NCI-H2081 treated with DMSO at 0.1 percent for 48 hours (cell line): ENCODE measurements at places on chromosomes 6 and 20.

- DNase-seq = no peak
Measured at GRCh38 chr6:36809941-36810803, 29.1 kb downstream of the CPNE5 start.

GRCh38 chr6:13538084-13538483, 36.3 kb upstream of the SIRT5 start:
- DNase-seq = no peak

GRCh38 chr20:48716086-48716485, 111.7 kb downstream of the PREX1 start:
- DNase-seq = no peak

DNA sequence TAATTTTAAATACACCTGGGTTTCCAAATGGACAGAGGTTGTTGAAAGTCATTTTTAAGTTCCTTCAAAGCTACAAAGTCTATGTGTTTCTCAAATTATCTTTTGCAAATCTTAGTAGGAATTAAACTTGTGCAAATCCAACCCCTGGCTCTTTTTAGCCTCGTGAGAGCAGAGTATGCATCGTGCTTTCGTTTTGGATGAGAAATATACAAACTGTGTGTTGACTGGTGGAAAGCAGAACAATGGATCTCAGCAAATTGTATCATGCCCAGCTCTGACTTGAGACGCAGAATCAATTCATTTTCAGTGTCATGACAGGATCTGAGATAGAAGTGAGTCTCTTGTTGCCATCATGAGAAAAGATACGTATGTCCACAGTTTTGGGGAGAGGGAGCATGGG, 542.4 kb upstream of the FLRT3 start:
- DNase-seq = no peak

DNA sequence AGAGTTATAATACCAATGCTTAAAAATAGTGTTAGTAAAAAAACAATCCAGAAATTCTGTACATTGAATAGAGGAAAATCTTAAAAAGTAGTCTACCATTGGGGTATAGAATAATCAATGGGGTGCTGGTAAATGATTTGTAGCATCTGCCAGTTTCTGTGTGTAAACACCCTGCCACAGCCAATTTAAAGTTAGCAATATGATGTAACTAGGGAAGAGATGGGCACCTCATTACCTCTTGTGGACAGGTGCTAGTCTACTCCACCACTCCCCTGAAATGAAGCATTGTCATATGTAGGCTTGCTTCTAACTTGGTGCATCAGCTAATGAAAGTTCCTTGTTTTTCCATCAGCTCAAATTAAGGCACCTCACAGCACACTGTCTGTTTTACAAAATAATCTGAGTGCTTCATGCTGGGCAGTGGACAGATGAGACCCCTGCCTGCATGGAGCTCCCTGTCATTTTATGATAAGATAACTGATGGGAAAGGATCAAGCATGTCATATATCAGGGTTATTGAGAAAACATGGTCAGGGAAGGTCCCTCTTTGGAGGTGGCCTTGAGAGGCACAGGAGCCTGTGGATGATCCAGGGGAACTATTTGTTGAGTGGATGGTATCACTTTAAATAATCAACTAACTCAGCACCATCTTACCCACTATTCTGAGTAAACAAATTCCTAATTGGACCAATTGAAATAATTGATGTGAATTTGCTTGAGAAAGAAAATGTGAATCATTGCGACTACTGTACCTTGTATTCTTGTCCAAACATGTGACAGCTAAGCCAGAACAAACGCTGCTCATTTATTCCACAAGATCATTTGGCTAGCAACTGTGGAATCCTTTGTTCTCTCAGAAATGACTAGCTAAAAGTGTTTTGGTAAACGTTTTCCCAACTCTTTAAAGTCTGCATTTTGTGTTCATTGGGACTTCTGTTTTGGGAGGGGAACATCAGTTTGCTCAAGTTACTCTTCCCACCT, 45.9 kb upstream of the CSE1L start:
- DNase-seq = no peak

DNA sequence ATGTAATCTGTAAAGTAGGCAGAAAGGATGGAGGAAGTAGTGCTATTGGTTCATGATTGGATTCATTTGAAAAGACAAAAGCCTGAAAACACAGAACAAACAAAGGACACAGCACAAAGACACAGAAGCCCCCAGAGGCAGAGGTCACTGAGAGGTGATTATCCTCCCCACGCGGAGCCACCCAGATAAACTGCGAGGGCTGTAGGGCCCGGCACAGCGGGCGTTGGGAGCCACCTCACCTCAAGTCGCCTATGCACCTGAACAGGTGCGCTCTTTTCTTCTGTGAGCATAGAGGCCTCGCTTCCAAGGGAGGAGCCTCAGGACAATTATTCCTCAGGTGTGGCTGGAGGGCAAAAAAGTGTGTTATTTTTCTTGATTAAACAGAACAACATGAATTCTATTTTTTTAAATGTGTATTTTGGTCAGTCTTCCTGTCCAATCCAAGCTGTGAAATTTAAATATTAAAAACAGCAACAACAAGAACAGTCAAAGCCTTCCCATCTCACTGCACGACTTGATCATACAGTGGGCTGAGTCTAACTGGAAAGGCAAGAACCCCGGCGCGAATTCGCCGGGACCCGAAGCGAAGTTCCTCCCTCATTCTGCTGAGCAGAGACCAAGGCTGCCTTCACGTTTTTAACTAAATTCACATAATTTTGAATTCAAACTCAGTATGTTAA, 205.3 kb downstream of the THBS2 start:
- DNase-seq = no peak

DNA sequence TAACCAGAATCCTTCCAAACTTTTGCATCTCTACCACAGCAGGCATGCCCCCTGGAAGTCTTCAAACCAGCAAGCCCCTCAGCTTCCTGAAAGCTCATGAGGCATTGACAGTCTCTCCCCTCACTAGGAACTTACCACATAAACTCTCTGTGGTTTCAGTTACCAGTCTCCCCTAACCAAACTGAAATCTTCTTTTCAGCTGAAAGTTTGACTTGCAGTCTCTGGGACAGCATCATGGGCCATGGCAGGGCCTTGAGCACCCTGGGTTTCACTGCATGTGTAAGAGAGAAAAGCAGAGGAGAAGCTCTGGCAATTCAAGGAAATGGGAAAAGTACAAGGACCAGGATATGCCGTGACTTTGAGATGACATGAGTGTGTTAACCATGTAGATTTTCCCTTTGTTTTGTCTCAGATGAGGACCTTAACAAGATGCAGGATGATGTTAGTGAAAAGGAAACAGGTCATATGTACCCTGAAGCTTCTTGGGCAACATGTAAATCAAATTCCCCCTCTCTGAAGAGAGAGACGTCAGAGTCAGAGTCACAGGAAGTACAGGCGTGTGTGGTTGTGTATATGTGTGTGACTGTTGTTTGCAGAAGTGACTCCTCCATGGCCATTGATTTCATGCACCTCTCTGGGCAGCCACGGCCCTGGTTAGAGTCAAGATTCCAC, 106.3 kb downstream of the TNFRSF21 start:
- no peak for DNase-seq

DNA sequence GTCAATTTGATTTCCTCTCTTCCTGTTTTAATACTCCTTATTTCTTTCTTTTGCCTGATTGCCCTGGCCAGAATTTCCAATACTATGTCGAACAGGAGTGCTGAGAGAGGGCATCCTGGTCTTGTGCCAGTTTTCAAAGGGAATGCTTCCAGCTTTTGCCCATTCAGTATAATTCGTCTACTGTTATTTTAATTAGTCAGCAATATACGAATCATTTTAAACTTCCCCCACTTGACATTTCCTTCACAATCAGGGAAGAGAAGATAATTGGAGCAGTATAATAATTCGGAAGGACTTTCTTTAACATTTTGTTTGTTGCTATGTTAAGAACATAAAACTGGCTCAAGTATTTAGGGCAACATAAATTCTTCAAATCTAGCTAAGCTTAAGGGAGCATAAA, 860.3 kb upstream of the SLC35B3 start:
- DNase-seq = no peak

- no peak for DNase-seq
Measured at GRCh38 chr20:3823881-3824280, 3.5 kb downstream of the AP5S1 start.

- no peak for DNase-seq
Measured at GRCh38 chr6:149888659-149889058, 9.3 kb downstream of the RAET1E start.

DNA sequence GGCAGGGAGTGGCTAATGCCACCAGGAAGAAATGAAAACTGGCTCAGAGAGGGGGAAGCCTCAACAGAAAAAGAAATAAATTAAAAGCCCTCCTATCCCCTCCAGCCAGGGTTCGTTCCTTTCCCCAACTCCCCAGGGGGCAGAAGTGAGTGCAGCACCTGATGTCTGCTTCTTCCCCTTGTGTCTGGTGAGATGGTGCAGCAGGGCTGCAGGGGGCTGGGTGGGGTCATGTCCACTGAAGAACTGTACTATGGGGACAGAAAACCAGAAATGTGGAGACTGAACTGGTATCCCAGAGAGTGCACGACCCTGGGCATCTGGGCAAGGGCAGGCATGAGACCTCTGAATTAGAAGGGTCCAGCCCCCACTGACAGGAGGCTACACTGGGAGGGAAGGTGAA, 4.0 kb downstream of the EGFL8 start:
- no peak for DNase-seq

DNA sequence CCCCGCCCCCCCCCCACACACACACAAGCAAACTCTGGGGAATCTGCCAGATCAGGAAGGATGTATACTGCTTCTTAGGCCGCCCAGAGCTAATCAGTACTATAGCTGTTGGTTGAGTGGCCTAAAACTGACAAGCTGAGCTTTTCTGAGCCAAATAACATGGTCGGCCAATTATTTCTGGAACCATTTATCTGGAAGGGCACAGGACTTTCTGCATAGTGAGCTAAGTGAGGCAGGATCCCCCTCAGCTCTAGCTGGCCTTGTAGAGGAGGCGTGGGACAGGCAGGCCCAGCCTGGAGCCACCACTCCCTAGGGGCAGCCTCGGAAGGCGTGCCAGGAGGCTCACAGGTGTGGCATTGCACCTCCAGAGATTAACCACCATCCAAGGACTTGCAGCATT, 200.1 kb downstream of the TMEM242 start:
- DNase-seq = no peak

GRCh38 chr20:61753316-61753942, 312.3 kb downstream of the TAF4 start:
- DNase-seq = no peak

GRCh38 chr6:142773324-142773723, 171.7 kb downstream of the HIVEP2 start:
- DNase-seq = no peak

DNA sequence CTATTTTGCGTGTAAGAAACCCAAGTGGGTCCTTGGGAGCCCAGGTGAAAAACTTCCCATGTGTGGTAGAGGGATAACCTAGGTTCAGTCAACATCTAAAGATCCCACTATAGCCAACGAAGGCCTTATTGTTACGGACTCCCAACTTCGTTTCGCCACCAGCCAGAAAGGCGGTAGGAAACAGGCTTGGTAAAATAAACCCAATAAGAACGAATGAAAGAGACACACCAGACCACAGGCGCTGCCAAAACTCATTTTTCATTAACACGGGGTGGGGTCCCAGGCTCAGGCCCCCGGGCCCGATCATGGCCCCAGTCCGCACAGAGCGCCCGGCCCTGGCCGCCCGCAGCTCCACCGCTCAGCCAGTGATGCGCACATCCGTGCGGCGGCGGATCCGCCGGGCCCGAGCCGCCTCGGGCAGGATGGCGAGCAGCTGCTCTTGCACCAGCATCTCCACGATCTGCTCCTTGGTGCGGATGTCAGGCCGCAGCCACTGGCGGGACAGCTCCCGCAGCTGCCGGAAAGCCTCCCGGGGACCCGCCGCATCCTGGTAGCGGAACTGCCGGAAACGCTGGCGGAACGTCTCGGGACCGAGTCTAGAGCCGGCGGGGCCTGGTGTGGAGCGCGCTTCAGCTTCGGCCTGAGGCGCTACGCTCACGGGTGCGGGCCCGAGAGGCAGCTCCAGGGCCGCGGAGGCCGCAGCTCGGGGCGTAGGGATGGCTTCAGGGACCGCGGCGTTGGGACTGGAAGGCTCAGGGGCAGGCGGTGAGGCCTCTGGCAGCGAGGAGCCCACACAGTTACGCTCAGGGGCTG, 709 bp downstream of the SCAND1 start:
- no peak for DNase-seq

DNA sequence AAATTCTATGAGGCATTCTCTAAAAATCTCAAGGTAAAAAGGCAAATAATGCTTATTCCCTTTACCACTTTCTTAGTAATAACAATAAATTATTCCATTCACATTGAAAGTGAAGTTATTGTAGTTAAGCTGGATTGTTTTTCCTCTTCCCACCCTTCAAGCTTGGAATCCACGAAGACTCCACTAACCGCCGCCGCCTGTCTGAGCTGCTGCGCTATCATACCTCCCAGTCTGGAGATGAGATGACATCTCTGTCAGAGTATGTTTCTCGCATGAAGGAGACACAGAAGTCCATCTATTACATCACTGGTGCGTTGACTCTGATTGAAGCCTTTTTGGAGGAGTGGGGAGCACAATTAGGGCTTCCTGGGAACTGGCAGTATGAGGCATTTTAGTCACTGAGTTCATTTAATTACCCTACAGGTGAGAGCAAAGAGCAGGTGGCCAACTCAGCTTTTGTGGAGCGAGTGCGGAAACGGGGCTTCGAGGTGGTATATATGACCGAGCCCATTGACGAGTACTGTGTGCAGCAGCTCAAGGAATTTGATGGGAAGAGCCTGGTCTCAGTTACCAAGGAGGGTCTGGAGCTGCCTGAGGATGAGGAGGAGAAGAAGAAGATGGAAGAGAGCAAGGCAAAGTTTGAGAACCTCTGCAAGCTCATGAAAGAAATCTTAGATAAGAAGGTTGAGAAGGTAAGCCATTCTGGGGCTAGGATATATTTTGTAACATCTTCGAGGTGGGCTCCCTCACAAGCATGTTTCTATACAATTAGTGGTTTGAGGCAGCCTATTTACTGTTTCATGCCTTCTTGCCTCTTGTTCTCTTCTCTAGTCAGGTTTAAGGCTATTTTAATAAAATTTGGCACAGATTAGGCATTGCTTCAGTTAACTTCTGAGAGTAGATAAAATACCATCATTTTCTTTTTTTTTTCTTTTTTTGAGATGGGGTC, 4.9 kb downstream of the HSP90AB1 start:
- no peak for DNase-seq

- no peak for DNase-seq
Measured at GRCh38 chr6:14028631-14029030, 88.9 kb upstream of the CD83 start.

- DNase-seq = no peak
Measured at GRCh38 chr20:14992961-14993360, 655.5 kb upstream of the FLRT3 start.

DNA sequence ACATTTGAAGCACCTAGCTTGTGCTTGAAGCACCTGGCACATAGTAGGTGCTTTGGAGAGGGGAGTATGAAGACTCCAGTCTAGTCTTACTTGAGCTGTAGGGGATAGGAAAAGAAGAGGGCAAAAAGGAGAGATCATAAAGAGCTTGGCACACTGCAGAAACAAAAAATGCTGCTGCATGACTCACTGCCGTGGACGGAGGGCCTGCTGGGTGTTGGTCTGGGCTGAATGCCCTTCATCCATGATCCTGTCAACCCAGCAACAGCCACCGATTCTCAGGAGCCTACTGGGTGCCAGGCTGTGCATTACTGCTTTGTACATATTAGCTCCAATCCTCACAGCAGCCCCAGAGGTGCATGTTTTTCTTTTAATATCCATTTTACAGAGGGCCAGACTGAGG, 6.0 kb downstream of the PDYN start:
- DNase-seq = no peak

GRCh38 chr20:36497856-36498255, 43.5 kb upstream of the MYL9 start:
- DNase-seq = no peak
